ENCODE measurements at places on chromosomes 5 and 9.

DNA sequence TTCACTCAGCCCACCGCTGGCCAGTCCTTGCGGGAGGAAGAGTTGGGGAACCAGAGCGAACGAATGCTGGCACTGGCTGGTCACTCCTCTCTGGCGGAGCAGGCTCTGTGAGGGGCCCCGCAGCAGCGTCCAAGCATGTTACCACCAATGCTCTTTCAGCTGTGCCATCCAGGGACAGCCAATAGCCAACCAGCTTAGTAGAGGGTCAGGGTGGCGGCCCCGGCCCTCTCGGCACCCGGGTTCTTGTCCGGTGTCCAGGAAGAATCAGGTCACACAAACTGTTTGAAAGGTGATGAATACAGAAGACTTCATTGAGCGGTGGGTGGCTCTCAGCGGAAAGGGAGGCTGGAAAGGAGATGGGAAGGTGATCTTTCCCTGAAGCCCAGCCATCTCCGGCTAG is 135.3 kb downstream of the EGFLAM start:
- DNase-seq, result no peak

DNA sequence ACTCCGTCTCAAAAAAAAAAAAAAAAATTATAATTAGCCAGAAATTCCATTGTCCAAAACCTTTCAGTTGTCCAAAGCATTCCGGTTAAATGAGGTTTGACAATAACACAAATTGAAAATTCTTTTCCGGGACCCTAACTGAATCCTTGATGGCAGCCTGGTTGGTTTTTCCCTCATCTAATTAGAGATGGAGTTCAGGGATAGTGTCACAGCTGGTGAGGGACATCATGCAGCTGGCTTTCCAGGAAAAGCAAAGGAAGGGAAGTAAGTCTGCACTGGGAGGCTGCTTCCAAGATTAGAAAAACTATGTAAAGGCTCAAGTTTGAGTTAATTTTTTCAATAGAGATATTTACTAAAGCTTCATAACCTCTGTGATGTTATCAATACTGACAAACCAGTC is 195.4 kb downstream of the ADAMTS12 start:
- no peak for DNase-seq

DNA sequence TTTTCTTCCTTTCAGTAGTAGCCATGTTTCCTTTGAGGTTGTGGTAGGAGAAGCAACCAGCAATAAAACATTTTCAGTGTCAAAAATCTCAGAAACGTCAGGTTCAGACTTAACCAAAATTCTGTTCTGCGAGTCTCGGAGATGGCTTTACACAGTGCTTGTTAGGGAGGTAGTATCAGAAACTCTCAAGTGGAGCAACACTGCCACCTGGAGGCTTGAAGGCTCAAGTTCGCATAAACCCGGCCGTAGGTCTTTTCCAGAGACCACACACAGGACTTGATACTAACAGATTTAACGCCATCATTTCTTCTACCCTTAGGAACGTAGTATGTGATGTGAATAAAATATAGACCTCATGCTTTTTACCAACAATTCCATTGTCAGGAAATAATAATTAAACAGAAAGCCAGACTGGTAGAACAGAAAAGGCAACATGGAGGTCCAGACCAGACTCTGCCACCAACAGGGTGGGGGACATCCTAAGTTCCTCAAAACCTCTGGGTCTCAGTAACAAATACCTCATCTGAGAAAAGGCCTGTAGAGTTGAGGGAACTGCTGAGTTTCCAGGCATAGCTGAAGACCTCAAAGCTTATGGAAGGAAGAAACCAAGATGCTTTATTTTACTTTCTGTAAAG is 8.5 kb downstream of the PTGER4 start:
- DNase-seq, result peak; percentile 68

DNA sequence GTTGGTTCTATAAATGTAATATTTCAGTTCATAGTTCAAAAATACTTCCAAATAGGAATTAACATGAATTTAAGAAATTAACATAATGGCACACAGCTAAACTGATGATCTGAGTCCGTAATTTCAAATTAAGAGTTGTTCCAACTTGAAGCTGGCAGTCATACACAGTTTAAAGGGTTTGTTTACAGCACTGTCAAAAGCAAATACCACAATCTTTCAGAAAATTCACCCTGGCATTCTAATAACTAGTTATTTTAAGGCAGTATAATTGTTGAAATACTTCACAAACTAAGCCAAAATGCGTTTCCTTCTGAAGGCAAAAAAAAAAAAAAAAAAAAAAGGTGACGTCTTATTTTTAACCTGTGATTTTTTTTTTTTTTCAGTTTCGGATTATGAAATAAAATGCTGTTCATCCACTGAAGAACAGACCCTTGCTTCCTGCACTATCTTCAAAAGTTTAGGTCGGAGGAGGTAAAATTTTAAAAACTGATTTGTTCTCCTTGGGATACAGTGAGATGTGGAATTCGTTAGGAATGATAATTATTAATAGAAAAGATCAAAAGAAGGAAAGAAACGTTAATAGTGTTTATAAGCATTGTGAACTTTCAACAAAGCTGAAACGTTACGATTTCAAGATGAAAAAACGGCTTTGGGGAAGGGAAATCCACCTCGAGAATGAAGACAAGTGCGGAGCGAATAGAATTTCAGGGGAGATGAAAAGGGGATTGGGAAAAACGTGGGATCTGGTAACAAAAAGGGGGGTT is 850 bp downstream of the IL6ST start:
- DNase-seq, result no peak

DNA sequence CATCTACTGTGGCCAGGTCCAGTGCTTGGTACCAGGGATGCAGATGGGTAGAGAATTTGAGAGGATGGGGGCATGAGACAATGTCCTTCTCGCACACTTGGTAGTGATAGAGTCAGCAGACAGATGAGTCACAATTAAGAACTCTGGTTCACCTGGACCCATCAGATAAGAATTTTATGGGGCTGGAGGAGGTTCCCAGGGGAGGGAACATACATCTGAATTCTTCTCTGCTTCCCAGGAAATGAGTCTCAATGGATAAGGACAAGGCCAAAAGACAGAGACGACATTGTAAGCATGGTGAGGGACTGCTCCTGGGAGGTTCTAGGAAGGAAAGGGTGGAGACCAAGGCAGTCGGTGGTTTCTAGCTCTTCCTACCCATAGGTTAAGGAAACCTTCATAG is 5.3 kb downstream of the SLC4A9 start:
- no peak for DNase-seq

All from stimulated activated CD4-positive, alpha-beta T cell treated with anti-CD3 and anti-CD28 coated beads, Interleukin-12 subunit alpha, Interleukin-12 subunit beta, amount 100 ng/mL, for 24 hours (primary cell).